ENCODE measurements at places on chromosomes 5 and 9.
A peak's percentile ranks its signal among the peaks of the same experiment; 100 is the strongest.

DNA sequence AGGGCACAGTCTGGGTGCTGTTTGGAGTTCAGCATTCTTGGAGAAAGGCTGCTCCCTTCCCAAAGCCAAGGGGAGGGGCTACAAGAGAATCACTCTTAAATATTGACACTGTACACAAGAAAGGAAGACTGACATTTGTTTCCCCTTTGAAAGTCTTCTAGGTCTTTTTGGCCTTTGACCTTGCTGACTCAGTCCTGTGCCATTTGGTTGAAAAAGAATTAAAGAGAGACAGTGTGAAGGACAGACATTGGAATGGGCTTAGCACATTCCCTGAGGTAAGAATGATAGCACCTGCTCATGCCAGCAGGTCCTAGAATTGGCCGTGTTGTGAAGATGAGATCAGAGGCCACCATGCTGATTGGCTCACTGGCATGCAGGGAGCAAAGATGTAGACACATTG, 271.4 kb upstream of the ZNF608 start:
- no peak for DNase-seq

DNA sequence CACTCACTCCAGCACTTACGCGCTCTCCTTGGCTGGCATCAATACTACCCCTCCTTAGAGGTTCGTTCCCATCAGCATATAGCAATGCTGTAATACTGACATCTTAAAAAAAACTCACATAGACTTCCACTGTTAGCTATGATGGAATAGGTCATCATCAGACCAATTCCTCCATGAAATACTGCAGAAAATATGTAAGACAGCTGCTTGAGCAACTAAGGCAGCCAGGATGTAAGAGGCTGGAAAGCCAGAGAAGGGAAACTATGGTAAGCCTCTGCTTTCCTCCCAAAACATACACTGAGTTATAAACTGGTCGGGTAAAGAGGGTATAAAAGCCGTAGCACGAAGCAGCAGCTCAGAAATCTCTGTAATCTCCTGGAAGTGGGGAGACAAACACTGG, 33.5 kb downstream of the AUH start:
- DNase-seq, result no peak

GRCh38 chr5:74188351-74189105, 452.0 kb downstream of the ENC1 start:
- DNase-seq, result no peak

DNA sequence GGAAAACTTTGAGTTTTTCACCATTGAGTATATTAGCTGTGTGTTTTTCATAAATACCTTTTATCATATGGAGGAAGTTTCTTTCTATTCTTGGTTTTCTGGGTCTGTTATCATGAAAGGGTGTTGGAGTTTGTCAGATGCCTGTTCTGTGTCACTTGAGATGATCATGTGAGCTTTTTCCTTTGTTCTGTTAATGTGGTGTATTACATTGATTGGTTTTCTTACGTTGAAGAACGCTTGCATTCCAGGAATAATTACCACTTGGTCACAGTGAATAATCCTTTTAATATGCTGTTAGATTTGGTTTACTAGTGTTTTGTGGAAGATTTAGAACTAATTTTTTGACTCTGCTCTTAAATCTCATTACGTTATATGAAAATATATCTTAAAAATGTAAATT, 7.8 kb downstream of the PLEKHG4B start:
- DNase-seq, result no peak

DNA sequence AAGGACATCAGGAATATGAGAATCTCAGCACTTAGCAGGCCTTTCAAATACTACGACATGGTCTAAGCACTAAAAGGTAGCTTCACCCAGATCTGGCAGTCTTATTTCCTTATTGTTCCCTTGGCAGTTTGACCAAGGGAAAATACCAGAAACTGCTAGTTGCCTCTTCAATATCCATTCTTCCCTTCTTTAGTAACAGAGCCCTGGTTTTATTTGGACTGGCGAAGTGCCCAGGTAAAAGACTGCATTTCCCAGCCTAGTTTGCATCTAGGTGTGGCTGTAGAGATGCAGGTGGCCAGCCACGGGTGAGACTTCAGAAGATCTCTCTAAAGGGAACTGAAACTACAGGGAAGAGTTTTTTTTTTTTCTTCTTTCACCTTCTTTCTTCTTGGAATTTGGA, 21.6 kb downstream of the DMRT2 start:
- DNase-seq, result no peak

DNA sequence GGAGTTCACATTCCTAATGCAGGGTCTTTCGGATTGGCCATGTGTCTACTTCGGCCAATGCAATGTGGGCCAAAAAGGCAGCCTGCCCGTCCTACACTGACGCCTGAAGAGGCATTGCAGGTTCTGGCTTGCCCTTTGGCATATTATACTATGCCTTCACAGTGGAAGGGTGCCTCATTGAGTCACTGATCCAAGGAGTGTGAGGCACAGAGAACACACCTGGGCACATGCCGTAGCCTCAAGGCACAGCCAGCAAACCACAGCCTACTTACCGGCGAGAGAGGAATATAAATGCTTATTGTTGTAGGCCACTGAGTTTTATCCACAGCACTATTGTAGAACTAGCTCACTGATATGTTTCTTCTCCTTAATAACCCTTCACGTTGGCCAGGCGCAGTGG, 409.6 kb downstream of the GADD45G start:
- DNase-seq, result no peak

- no peak for DNase-seq
Observed at GRCh38 chr5:39240750-39241149, 21.4 kb upstream of the FYB1 start.

DNA sequence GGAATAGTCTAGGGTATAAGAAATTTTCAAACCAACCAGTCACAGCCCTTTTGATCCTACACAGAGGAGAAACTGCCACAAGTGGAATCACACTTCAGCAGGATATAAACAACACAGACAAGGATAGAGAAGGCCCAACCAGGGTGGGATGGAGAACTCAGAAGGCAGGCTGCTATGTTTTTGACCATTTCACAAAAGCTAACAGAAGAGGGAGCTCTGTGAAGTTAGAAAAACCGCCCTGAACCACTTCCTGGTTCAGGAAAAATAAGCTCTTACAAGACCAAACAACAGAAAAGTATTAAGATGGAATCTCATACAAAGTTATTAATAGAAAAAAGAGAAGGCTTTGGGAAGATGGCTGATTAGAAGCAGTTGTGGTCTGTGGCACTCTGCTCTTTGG, 960 bp upstream of the IFNB1 start:
- DNase-seq, result no peak

GRCh38 chr5:175340180-175340579, 103.8 kb downstream of the DRD1 start:
- DNase-seq, result no peak

- DNase-seq, result no peak
Observed at GRCh38 chr5:13591621-13592020, 352.9 kb downstream of the DNAH5 start.

- no peak for DNase-seq
Observed at GRCh38 chr5:96778409-96778808, 29.3 kb downstream of the ERAP1 start.

- DNase-seq, result peak; percentile 47
Observed at GRCh38 chr5:177309351-177310191, 2.1 kb downstream of the MXD3 start.

DNA sequence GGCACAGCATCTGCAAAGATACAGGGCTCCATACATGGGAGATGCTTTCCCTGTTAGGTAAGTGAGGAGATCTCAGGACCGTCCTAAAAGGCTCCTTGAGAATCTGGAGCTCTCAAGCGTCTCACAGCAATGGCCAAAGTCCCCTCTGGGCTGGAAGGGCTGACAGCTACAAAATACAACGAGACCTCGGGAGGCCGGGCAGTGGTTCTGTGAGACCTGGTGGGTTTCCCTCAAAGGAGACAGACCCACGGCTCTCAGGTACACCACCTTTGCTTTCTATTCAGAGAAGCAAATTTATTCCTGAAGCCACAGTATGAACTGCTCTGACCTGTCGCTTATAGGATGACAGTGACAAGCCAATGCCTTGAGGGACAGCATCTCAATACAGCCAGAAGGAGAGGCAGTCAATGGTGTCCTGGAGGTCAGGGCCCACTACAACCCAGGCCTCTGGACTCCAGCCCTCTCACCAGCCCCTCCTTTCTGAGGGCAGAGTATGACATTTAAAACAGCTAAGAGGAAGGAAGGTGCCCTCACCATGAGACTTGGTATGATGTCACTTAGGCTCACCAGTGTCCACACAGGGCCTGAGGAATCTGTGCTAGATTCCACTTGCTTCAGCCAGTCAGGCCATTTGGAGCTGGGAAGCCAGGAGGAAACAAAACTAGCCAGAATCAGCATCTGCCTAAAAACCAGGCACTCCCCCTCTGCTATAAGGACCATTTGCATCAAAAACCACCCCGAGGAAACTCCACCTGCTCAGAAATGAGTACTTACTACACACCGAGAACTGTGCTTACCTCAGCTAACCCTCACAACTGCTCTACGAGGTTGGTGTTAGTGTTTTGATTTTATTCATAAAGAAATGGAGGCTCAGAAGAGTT, 86.5 kb upstream of the FSTL4 start:
- no peak for DNase-seq

- DNase-seq, result no peak
Observed at GRCh38 chr9:33350310-33350709, 52.1 kb downstream of the AQP7 start.

DNA sequence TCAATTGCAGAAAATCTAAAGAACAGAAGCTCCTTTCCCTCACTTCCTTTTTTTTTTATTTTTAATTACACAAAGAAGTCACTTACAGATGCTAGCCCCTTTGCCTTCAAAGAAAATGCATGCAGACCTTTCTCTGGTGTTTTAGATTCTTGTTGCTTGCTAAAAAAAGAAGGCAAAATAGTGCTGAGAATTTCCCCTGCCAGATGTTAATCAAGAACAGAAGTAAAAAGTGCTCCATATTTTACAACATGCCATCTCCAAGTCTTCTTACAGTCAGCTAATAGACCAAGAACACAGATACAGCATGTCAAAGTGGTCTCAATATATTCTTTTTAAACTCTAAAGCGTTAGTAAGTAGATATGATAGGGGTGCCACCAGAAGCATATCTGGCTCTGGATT, 142.8 kb upstream of the RGMB start:
- no peak for DNase-seq

GRCh38 chr5:178285399-178286225, 53.0 kb upstream of the PHYKPL start:
- no peak for DNase-seq

DNA sequence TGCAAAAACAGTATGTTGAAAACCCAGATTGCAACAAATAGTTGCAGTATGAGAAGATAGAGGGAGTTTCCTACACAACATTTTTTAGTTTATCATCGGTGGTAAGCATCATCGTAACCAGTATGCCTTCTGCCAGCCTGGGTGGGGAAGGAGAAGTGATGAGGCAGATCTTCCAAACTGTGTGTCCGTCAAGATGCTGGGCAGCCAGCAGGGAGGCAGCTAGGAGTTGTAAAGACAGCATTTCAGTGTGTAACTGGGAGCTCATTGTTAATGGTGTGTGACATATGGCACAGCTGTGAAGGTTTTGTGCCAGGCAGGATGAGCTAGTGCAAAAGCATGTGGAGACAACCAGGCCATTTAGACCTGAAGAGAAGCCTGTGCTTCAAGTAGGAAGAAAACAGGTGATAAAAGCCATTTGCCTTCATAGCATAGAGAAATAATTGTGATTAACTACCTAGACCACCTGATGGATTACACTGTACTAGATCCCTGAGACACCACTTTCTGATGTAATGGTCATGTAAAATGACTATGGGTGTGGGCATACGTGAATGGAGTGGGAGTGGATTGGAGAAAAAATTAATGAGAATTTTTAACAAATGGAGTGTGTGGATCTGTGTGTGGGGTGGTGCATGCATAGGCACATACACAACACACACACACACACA, 347.0 kb upstream of the ADAMTSL1 start:
- DNase-seq, result no peak

- DNase-seq, result no peak
Observed at GRCh38 chr5:60978968-60979367, 34.0 kb downstream of the NDUFAF2 start.

DNA sequence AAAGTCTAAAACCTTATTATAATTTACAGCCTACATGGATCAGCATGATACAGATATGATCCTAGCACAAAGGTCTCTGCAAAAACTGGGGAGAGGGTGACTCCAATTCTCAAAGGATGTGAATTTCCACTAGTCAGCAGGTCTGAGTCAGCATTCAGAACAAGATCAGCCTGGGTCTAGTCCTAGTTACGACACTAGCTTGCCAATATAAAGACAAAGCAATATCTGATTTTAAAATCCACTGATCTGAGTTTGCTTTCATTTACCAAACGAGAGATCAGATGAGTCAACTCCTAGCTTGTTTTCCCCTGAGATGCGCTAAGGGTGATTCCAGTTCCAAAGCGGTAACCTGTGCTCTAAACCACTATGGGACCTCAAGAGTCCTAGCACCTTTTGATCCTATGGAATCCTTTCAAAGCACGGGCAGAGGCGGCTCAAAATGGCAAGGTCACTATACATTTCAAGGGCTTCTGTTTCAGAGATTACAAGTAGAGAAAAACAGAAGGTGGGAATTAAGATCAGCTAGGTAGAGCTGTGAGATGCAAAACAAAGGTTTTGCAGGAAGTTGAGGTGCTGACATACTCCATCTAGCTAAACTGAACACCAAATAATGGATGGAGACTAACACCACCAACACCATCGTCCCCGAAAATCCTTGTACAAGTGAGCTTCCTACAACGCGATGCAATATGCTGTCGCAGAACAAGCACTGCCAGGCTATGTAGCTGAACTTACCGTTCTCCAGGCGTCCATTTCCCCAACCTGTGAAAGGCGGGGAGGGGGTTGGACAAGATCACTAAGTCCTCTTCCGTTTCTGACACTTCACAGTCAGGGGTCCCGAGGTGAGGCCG, 906 bp downstream of the SLC25A51 start:
- DNase-seq, result no peak

DNA sequence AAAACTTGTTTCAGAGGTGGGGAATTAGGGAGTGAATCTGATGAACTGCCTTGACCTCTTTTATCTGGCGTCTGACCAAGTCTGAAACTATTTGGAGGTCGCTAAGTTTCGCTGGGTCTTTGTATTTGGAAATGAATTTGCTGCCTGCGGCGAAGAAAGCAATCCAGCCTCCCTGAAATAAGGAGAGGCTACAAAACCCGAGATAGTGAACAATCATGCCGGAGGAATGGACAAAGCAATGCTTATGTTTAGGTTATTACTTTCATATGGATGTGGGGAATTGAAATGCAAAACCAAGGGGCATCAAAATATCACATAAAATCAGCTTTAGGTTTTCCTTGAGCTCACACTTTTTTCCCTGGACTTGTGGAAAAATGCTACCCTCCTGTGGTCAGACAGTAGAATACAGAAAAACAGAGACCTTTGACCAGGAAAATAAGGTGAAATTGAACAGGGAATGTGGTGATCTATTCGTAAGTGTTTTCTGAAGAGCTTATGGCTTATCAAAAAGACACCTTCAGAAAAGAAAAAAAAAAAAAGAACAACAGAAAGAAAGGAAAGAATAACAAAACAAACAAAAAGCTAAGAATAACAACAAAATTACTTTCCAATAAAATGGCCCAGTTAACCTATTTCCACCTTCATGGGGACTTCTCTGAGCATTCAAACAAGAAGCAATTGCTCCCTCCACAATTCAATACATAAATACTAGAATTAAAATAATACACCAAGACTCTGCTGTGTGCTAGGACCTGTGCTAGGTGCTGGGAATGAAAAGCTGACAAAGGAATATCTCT, 68.6 kb upstream of the DPYSL3 start:
- DNase-seq, result no peak

- DNase-seq, result no peak
Observed at GRCh38 chr9:69170231-69170630, 3.8 kb upstream of the TJP2 start.

Measured in stimulated activated CD4-positive, alpha-beta T cell treated with anti-CD3 and anti-CD28 coated beads, TNF-alpha, amount 100 ng/mL, for 1 hour (primary cell).